Dermis lymphatic vessel endothelial cell (primary cell): ENCODE measurements at places on chromosomes 16 and 17. TPM values are rescaled to one million over a fixed set of nuclear protein-coding genes. Genes with fewer than 3 reads are reported as not detected.

COPS3 gene
- total RNA-seq = 66.2 and 84.2 TPM in 2 replicates

MYLK3 gene
- total RNA-seq = 0.09 and 0.11 TPM in 2 replicates

DNASE1L2 gene
- total RNA-seq = 0.22 and 0.26 TPM in 2 replicates

AGRP gene
- not detected in 2 replicates for total RNA-seq

GLP2R gene
- 0.11 and 0.17 TPM in 2 replicates for total RNA-seq

KRTAP16-1 gene
- not detected in 2 replicates for total RNA-seq

ZNF594 gene
- 1.7 and 4.2 TPM in 2 replicates for total RNA-seq

FOXO3B gene
- total RNA-seq = 1.2 and 1.8 TPM in 2 replicates
